ENCODE measurements at places on chromosomes 13 and 19.

DNA sequence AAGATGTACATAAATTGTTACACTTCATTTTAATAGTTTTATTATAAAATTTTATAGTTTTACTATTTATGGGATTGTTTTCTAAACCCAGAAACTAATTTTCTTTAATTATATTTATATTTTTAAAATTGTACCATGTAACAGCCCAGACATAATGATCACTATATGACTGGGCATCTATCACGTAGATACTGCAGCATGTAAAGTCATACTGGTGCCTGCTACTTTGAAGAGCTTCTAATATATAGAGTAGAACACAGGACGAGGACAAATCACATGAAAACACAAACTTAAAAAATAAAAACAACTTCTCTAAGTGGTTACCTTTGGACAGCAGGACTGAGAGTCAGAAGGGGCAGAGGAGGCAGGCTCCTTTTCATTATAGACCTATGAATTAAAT is 5.3 kb downstream of the ELF1 start:
- no peak for DNase-seq

GRCh38 chr19:50536662-50537305 is 23.1 kb upstream of the ASPDH start:
- DNase-seq = no peak

DNA sequence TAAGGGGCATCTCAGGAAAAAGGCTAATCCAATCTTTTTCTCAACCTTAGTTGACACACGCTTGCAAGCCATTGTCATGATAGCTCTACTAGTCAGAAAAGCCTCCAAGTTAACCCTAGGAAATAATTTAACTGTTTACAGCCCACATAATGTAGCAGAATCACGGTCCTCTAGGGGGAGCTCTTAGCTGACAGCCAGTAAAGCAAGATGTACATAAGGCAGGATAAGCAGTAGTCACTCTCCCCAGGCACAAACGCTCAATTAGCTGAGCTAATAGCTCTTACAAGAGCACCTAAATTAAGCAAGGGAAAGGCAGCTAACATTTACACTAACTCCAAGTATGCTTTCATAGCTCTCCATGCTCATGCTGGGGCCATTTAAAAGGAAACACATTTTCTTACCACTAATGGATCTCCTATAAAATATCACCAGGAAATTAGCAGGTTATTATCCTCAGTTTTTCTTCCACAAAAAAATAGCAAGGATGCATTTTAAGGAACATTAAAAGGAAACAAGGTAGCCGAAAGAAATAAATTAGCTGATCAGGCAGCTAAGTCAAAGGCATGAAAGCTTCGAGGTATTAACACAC is 33.7 kb upstream of the ZSCAN5A start:
- no peak for DNase-seq

DNA sequence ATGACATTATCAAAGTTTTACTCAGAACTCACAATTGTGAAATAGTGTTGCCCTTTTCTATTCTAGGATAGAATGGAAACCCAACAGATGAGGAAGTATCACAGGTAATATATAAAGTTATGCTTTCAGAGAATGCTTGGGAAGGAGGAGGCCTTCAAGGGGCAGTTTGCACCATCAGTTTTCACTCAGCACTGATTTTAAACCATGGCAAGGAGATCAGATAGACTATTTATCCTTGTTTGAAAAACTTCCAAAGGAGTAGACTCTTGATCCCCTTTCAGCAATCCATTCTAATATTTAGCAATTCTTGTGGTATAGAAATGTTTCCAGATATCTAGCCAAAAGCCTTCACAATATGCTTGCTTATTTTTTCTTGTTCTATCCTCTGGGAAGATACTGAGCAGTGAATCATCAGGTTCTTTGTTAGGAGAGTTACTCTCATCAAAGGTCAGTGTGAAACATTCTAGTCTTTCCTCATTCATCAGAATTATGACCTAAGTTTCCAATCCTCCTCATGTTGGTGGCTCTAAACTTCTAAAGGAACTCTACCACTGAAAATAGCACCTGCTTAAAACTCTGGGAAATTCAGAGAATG is 3.8 kb downstream of the GPC6 start:
- DNase-seq = no peak

- no peak for DNase-seq
Observed at GRCh38 chr13:44425041-44425814, 51.6 kb downstream of the SERP2 start.

GRCh38 chr13:48709213-48709612 is 55.5 kb downstream of the CYSLTR2 start:
- no peak for DNase-seq

GRCh38 chr13:111953546-111954178 is 113.3 kb upstream of the SOX1 start:
- DNase-seq = no peak

GRCh38 chr19:16516381-16516780 is 20.2 kb downstream of the C19orf44 start:
- no peak for DNase-seq

GRCh38 chr13:31805841-31806240 is 66.5 kb downstream of the RXFP2 start:
- DNase-seq = no peak

- no peak for DNase-seq
Observed at GRCh38 chr19:47549261-47549862, 23.6 kb downstream of the ZNF541 start.

GRCh38 chr13:23953860-23954512 is 56.7 kb upstream of the C1QTNF9B start:
- DNase-seq = no peak

- DNase-seq = peak; percentile 29
Observed at GRCh38 chr13:32031025-32031814, at the start of gene FRY. FRY (plus strand) TSS chr13:32031774; CDS start chr13:32031796, 22 bp downstream.

DNA sequence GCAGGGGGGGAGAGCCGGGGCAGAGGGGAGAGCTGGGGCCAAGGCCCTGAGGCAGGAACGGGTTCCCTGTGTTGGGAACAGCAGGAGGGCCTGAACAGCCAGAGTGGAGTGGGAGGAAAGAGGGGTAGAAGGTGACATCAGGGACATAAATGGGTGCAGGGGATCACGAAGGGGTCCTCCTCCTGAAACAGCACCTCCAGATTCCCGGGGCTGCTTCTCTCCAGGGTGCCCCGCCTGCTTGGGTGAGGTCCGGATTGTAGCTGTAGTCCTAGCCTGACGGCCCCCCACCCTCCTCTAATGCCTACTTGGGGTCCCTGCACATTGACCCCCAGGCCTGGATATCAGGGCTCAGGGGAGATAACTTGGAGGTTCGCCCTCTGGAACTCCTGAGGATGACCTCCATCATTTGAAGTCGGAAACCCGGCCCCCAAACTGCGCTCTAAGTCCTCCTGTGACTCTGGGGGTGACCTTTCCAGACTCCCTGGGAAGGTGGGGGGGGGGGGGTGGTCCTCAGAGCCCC is 473 bp upstream of the SCN1B start:
- DNase-seq = no peak

GRCh38 chr19:38216785-38217641 is 7.0 kb downstream of the DPF1 start:
- DNase-seq = no peak

DNA sequence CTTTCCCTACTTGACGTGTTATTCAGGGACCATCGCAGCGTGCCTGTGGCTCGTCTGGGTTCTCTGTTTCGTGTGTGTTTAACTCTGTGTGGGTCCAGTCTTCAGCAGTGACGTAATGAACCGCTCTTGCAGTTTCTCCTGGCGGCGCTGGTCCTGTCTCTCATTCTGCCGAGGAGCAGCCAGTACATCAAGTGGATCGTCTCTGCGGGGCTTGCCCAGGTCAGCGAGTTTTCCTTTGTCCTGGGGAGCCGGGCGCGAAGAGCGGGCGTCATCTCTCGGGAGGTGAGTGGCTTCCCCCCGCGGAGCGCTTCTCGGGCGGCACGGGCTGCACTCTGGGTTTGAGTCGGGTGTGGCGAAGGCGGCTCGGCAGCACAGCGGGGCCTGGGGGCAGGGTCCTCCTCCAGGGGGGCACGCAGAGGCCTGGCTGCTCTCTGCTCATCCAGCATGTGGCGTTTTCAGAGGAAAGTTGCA is 36.3 kb upstream of the TFDP1 start:
- no peak for DNase-seq

Data from NCI-H446 (cell line).